ENCODE measurements at places on chromosomes 2 and 18.

DNA sequence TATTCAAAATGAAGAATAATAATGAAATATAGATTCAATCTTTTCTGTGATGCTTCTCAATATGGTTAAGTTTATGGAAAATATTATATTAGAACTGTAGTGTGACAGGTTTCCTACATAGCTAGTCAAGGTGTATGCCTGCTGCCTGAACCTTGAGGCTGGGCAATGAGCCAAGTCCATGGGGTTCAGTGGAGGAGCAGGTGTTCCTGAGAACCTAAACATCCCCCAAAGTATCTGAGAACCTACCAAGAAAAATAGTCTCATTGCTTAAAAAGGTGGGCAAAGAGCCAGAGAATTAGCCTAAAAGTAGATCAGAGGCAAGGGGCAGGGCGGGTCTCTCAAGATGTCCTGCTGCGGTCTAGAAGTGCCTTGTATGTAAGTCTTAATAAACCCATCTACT lies 185.9 kb upstream of the SPHKAP start:
- DNase-seq: no peak

DNA sequence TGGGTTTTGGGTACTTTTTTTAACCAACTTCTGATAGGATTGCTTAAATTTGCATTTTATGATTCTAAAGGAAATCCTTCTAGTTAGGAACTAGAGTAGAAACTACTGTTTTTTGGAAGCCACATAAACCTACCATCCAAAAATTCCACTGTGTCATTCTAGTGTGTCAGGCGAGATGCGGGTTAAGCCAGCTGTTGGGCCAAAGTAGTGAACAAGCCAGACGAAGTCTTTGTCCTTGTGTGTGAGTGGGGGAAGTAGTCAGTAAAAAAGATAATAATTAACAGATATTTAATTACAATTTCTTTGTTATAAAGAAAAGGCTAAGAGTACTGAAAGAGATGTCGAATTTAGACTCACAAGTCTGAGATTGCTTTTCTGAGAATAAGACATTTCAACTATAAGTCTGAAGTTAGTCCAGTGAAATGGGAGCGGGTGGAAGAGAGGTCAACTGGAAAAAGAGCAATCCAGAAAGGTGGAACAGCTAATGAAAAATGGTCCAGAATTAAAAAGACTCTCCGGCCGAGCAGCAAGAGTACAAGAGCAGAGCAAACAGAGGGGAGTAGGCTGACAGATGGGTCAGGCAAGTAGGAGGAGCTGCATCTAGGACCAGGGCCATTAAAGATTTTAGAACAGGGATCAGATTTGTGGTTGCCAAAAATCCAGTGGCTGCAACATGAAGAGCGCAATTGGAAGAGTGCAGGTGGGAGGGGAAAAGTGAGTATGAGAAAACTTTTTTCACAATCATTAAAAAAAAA lies 1.5 kb downstream of the EPB41L5 start:
- no peak for DNase-seq

DNA sequence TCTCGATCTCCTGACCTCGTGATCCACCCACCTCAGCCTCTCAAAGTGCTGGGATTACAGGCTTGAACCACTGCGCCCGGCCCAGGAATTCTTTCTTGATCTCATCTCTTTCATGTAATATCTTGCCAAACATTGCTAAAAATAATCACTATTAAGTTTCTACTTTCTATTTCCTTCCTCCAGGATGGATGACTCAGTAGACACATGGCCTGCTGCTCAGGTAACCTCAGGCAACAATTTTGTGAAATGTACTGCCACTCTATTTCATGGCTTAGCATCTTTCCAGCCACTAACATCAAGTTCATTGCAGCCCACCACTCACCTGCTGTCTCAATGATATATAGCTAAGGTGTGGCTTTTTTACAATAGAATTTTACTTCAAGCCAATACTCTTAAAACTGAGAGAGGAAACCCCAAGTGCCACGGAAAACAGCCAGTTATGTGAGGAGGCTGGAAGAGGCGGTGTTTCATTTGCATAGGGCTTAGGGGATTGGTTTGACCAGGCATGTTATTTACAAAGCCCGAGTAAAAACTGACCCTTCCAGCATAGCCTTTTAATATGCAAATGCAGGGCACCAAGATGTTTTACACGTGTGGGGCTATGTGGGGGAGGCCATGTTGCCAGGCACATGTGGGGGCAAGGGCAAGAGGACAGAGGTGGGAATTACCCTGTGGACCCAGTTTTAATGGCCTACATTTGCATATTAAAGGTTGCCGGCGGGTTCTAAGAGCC lies 11.3 kb upstream of the SUMO1 start:
- DNase-seq: no peak

DNA sequence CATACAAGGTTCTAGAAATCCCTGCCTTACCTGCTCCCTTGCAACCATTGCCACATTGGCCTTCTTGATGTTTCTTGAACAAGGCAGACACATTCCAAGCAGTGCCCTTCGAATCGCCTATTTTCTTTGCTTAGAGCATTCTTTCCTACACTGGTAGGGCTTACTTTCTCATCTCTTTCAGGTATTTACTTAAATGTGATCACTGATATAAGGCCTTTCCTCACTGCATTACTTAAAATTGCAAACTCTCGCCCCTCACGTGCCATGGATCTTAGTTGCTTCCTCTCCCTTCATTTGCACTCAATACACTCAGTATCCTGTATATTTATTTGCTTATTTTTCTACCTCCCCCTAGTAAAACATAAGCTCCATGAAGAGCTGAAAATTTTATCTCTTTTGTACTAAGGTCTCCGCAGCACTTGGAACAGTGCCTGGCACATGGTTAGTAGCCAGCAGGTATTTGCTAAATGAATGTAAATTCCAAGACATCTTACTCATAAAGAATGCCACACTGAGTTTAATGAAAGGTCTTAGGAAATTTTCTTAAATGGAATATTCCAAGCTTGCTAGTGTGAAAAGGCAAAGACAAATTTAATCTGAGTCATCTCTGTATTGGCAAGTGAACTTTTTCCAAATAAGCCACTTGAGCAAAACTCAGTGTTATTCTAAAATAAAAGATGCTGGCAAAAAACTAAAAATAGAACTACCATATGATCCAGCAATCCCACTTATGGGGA lies 42.4 kb upstream of the FIGN start:
- DNase-seq: peak; percentile 16

DNA sequence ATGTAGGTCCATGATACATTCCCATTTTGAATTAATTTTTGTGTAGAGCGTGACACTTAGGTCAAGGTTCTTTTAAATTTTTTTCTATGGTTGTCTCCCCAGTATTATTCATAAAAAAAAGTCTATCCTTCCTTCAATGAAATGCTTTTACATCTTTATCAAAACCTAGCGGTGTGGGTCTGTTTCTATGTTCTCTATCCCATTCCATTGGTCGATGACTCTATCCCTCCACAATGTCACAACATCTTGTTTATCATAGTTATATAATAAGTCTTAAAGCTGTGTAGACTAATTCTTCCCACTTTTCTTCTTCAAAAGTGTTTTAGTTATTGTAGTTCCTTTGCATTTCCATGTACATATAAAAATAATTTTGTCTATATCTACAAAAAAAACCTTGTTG lies 47.2 kb upstream of the GPR17 start:
- no peak for DNase-seq

DNA sequence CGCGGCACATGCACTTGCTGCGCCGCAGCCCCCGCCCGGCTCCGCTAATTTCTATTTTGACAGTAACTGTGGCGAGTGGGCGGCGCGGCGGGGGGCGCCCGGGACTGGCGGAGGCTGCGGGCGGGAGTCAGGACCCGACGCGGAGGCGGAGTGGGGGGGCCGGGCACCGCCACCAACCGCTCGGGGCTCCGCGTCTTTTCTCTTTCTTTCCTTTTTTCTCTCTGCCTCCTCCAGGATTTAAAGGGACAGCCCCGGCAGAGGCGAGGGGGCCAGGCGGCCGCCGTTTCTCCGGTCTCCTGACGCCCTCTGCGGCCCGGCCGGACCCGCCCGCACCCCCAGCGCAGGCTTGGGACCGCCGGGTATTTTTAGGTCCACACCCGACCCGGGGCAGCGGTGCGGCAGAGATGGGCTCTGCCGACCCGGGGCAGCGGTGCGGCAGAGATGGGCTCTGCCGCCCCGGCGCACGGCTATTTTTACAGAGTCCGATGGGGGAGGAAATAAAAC lies 460 bp upstream of the ZBTB7C start:
- DNase-seq: no peak

GRCh38 chr2:201959626-201960025 lies 74.0 kb upstream of the FZD7 start:
- DNase-seq: no peak

GRCh38 chr2:65300761-65301711 lies 73.4 kb downstream of the ACTR2 start:
- DNase-seq: no peak

GRCh38 chr2:135664623-135665068 lies 77.0 kb upstream of the UBXN4 start:
- DNase-seq: no peak

- no peak for DNase-seq
Observed at GRCh38 chr2:201900362-201900761, 94.0 kb downstream of the CDK15 start.

DNA sequence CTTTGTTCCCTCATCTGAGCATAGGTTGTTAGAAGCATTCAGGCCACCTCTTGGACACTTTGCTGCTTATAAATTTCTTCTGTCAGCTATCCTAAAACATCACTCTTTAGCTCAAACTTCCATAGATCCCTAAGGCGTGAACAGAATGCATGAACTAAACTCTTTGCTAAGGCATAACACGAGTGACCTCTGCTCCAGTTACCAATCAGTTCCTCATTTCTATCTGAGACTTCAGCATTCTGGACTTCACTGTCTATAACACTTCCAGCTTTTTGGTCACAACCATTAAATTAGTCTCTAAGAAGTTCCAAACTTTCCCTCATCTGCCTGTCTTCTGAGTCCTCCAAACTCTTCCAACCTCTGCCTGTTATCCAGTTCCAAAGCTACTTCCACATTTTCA lies 8.3 kb upstream of the VWA3B start:
- no peak for DNase-seq

DNA sequence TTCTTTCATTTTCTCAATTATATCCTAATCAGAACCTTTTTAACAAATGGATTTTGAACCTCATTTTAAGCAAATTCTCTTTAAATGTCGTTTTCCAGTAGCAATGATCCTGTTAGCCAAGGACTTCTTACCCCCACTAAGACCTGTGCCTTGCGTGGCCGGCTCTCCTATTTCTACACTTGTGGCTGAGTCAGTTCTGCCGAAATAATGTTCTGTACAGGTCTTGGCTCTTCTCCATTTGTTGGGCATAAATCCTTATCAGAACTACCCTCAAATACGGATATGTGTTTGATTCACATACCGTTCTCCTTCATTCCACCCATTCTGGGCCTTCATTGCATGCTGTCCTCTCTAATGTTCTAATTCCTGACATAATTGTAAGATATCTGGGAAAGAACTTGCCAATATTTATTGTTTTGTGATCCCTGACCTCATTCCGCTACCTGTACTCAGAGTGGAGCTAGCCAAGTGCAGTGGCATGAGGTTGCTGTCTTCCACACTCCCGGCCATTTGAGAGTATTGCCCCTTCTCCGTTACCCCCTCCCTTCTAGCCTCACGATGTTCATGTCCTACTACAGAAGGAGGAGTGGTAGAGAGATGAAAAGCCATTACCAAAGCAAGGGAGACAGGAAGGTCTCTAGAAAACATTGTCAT lies 78.7 kb downstream of the MYOM1 start:
- no peak for DNase-seq

- DNase-seq: no peak
Observed at GRCh38 chr2:206881708-206882410, 57.5 kb upstream of the CPO start.
